ENCODE measurements at places on chromosomes 3 and 15.

GRCh38 chr3:40054568-40055222 lies 245.3 kb downstream of the MYRIP start:
- DNase-seq, result no peak

- no peak for DNase-seq
Observed at GRCh38 chr3:150783920-150784746, 21.2 kb upstream of the SIAH2 start.

GRCh38 chr3:152718810-152719209 lies 116.1 kb upstream of the P2RY1 start:
- DNase-seq, result no peak

GRCh38 chr3:184015381-184016019 lies 2.2 kb downstream of the ABCC5 start:
- no peak for DNase-seq

GRCh38 chr3:107222907-107223306 lies 154.3 kb upstream of the CCDC54 start:
- no peak for DNase-seq

GRCh38 chr15:55277116-55277564 lies 12.5 kb downstream of the RAB27A start:
- peak; percentile 72 for DNase-seq
